ENCODE measurements at places on chromosomes 5 and 9. TPM values are rescaled to one million over a fixed set of nuclear protein-coding genes. Genes with fewer than 3 reads are reported as not detected.

- DNase-seq: no peak
Observed at GRCh38 chr5:127326431-127326830, 35.8 kb downstream of the MEGF10 start.

GRCh38 chr9:22073349-22073748 is 64.2 kb upstream of the CDKN2B start:
- no peak for DNase-seq

DNA sequence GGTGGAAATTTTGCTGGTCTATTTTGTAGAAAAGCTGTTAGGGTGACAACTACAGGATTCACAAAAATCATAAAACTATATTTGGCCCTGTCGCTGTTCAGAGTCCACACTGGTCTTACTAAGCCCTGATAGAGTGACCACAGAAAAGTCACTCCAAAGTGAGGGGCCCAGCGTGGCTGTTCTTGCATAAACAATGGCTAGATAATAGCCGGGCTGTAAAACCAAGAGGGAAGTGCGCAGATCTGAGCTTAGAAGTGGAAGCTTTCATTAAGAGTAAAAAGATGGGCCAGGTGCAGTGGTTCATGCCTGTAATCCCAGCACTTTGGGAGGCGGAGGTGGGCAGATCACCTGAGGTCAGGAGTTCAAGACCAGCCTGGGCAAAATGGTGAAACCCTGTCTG is 15.5 kb upstream of the CTSL start:
- no peak for DNase-seq

DNA sequence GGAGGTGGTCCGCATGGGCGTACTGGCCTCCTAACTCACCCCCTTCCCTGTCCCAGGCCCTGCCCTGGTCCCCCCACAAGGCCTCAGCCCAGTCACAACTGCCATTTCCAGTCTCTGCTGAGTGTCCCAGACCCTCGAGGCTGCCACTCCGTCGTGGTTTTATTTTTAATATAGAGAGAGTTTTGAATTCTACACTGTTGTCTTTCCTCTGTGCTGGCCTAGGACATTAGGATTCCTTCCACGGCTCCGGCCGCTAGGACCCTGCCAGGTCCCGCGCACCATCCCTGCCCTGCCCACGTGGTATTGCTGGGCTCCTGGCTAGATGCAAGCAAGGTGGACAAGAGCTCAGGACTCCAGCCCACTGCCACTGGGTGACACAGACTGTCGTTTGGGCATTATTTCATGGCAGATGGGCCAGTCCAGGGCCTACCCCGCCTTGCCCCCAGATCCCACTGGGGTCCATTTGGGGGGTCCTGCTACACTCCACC is 53.3 kb downstream of the SAR1B start:
- no peak for DNase-seq

- DNase-seq: peak; percentile 56
Observed at GRCh38 chr9:130834371-130835336, at the start of gene ABL1. Gene ABL1, plus strand, starts transcription at chr9:130835254. Its CDS starts 193 bp downstream, at chr9:130835447.

DNA sequence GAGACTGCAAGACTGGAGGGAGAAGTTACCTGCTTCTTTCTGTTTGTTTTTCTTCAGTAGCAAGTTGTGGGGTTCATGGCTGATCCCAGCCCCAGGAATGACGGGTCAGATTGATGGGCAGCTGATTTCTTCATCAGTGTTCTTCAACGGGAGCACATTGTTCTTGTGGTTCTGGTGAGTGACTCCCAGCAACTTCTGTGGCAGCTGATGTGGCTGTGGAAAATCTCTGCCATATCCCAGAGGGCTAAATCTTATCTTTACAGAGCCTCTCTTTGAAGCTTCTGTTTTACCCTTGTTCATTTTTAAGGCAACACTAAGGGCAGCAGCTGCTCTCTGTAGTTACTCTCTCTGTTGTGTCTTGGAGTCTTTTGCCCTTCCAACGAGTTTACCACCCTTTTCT is 710.3 kb downstream of the PRELID2 start:
- DNase-seq: no peak

The ZNF454 gene
- total RNA-seq: 0.26 TPM

The TAF11L10 gene
- total RNA-seq: not detected

The DPM2 gene
- 8.9 TPM for total RNA-seq

The PCDHB2 gene
- total RNA-seq: 0.39 TPM

The GCNT4 gene
- total RNA-seq: 0.13 TPM

The PCDHAC1 gene
- 0.13 TPM for total RNA-seq

The TMEM174 gene
- not detected for total RNA-seq

The ALDH1A1 gene
- 2,886 TPM for total RNA-seq

Data from dermis microvascular lymphatic vessel endothelial cell (primary cell).